ENCODE measurements at places on chromosomes 5 and 9. TPM values are rescaled to one million over a fixed set of nuclear protein-coding genes. Genes with fewer than 3 reads are reported as not detected.

DNA sequence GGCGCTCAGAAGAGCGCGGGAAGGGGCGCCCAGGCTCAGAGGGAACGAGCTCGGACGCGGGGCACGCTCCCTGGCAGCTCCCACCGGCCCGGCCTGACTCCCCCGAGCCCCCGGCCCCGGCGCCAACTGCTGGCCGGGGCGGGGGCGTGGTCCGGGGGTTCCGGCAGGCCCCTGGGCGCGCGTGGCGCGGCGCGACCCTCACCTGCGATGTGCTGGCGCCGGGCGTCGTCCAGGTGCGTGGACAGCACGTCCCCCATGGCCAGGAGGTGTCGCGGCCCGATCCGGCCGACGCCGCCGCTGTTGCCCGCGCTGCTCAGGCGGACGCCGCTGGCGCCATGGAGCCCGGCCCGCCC is 43.5 kb upstream of the STXBP1 start:
- peaks cover 2% of the 10 kb centered on the region for H3K36me3 ChIP-seq
- H3K27ac ChIP-seq, result no peak overlapping the region
- no peaks in the 10 kb centered on the region for H3K27me3 ChIP-seq
- H3K4me1 ChIP-seq, result peaks cover 62% of the 10 kb centered on the region

DNA sequence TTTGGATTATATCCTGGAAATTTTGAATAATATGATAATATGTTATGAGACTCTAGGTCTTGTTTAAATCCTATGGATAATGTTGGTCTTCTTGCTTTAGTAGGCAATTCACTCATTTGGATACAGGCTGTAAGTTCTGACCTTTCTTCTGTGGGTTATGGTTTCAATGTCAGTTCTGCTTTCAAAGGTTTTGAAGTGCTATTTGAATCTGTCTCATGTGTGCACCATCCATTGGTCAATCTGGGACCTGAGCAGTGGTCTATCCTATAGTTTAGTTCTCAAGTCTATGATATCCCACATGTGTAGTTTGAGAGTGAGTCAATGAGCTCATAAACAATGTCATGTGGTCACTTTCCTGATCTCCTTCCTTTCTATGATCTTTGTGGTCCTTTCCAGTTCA is 94.4 kb downstream of the RMI1 start:
- DNase-seq, result no peak
- no peaks in the 10 kb centered on the region for H3K27me3 ChIP-seq
- no peak overlapping the region for H3K27ac ChIP-seq
- H3K4me1 ChIP-seq, result peaks cover 11% of the 10 kb centered on the region
- no peaks in the 10 kb centered on the region for H3K36me3 ChIP-seq
- no peak overlapping the region for H3K4me3 ChIP-seq

DNA sequence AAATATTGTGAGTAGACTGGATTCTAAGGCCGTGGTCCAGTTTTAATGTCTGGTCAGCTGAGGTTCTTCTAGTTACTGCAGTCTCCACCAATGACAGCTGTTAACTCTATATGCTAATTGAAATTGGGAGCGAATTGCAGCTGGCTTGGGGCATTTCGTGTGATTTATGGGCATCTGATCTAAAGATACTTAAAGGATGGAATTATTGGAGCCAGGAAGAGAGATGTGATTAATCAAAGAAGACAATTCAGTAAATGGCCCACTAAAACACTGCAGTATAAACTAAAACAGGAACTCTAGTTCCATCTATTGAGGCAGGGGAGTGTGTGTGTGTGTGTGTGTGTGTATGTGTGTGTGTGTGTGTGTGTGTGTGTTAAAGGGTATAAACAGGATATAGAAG is 157.5 kb upstream of the IQGAP2 start:
- H3K4me3 ChIP-seq, result no peak overlapping the region
- H3K27me3 ChIP-seq, result peaks cover 50% of the 10 kb centered on the region
- no peak overlapping the region for H3K27ac ChIP-seq
- H3K36me3 ChIP-seq, result no peaks in the 10 kb centered on the region

GRCh38 chr5:120037451-120037850 is 408.1 kb downstream of the FAM170A start:
- peaks cover 23% of the 10 kb centered on the region for H3K27me3 ChIP-seq
- H3K27ac ChIP-seq, result no peak overlapping the region
- no peak for DNase-seq
- no peaks in the 10 kb centered on the region for H3K4me1 ChIP-seq

C9orf50 gene
- not detected for total RNA-seq

POU5F2 gene
- total RNA-seq, result 1.0 TPM

TAF1L gene
- total RNA-seq, result not detected

PCDHB12 gene
- 1.9 TPM for total RNA-seq

ZNF354C gene
- 6.3 TPM for total RNA-seq

C7 gene
- total RNA-seq, result not detected

Measured in osteocyte (in vitro differentiated cells).